ENCODE measurements at places on chromosomes 1 and 21. TPM values are rescaled to one million over a fixed set of nuclear protein-coding genes. Genes with fewer than 3 reads are reported as not detected.

ILDR2 gene
- under 0.01 TPM for total RNA-seq

NT5C1A gene
- total RNA-seq: not detected

TRIM62 gene
- 2.3 TPM for total RNA-seq

RUNX3 gene
- not detected for total RNA-seq

ARTN gene
- total RNA-seq: 0.18 TPM

LRRC8B gene
- 0.55 TPM for total RNA-seq

LRRC47 gene
- total RNA-seq: 32.5 TPM

IFFO2 gene
- total RNA-seq: 5.5 TPM

HAO2 gene
- not detected for total RNA-seq

FCER1A gene
- total RNA-seq: not detected

DNASE2B gene
- not detected for total RNA-seq

SMYD2 gene
- 32.7 TPM for total RNA-seq

SLC2A5 gene
- total RNA-seq: 10.7 TPM

S100A7 gene
- total RNA-seq: not detected

GNG4 gene
- 3.7 TPM for total RNA-seq

FAM72C gene
- total RNA-seq: 0.28 TPM

ANKRD35 gene
- 1.9 TPM for total RNA-seq

LRRC38 gene
- total RNA-seq: 0.28 TPM

RGSL1 gene
- not detected for total RNA-seq

CELA2B gene
- 0.18 TPM for total RNA-seq

OR10J1 gene
- total RNA-seq: not detected

PTPRU gene
- total RNA-seq: 37.9 TPM
